ENCODE measurements at places on chromosomes 16 and 17.

GRCh38 chr17:6297960-6298359, 137.0 kb downstream of the AIPL1 start:
- no peak for DNase-seq

DNA sequence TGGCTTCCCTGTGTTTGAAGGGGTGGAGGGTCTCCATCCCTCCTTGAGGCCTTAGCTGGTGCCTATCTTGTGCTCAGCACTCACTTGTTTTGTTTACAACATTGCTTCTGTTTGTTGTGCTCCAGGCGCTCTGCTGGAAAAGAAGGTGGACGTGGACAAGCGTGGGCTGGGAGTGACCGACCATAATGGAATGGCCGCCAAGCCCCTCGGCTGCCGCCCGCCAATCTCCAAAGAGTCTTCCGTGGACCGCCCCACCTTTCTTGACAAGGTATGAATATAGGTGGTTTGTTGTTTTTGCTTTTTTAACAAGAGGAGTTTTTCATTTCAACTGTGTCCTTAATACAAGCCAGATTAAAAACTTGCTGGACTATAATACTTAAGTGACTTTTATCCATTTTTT, 53.5 kb downstream of the TMC6 start:
- no peak for DNase-seq

DNA sequence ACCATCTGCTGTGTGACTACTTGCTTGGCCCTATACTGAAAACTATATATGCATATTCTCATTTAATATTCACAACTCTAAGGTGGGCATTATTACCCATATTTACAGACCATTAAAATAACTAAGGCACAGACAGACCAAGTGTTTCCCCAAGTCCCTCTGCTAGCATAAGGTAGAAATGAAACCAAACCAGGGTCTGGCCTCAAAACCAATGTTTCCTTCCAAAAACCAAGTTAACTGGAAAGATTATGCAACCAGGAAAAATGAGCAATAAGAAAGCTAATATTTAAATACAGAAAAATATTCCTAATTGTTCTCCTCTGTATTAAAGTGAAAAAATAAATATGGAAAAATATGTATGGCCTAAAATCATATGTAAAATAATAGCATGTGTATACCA, 50.1 kb downstream of the XPO6 start:
- no peak for DNase-seq

DNA sequence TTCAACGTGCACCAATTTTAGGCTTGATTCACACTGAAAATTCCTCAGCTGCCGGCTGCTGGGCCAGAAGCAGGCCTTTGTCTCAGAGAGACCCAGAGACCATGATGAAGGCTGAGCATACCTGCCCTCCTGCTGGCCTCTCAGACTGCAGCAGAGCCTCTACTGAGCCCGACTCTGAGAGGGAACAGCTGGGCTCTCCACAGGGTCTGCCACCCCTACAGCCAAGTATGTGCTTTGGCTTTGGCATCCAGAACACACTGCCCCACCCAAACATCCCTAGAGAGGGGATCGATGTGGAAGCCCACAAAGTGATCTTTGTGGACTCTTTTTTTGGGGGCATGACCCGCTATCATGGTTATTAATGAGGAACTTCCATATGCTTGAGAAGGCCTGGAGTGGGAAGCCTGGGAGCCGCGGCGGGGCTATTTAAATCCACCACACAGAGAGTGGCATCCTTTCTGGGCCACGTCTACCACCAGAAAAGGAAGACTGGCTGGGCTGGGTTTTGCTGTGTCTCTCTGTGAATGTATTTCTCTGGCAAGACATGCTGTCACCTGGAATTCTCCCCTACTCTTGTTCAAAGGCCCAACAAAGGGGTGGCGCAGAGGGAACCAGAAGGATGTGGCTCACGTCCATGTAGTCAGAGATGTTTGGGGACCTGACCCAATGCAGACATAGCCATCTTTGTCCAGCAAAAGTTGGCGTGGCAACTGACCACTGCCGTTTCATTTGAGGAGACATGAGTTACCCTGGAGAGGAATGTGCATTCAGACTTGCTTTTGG, 69.3 kb downstream of the GNAO1 start:
- no peak for DNase-seq

- no peak for DNase-seq
Measured at GRCh38 chr17:18267927-18268711, 7.7 kb downstream of the MIEF2 start.

DNA sequence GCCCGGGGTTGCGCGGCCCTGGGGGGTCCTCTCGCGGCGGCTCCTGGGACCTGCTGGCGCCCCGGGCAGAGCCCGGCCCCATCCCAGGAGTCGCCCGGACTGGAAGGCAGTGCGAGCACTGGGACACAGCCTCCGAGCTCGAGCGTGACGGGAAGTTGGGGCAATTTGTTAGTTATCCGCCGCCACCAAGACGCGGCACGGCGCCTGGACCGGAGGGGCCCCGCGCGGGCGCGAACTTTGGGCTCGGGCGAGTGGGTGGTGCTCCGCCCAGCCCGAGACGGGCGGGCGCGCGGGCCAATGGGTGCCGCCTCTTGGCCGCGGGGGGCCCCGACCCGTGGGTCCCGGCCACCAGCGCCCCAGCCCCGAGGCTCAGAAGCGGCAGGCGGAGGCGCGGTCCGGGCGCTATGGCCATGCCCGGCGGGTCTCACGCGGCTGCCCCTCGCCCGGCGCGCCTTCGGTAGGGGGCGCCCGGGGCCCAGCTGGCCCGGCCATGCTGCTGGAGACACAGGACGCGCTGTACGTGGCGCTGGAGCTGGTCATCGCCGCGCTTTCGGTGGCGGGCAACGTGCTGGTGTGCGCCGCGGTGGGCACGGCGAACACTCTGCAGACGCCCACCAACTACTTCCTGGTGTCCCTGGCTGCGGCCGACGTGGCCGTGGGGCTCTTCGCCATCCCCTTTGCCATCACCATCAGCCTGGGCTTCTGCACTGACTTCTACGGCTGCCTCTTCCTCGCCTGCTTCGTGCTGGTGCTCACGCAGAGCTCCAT, at the start of gene ADORA2B:
Gene ADORA2B (plus strand): TSS at position 372 of the 768 bp plus-strand sequence. CDS start 119 bp downstream, at position 491.
- DNase-seq, result peak; percentile 28

Measured in fibroblast of the conjunctiva (primary cell).